Astrocyte (in vitro differentiated cells and primary cell): ENCODE measurements at places on chromosomes 16 and 17.

- peak overlapping the region; percentile 47 for H3K27ac ChIP-seq
- H3K4me1 ChIP-seq, result peaks cover 55% of the 10 kb centered on the region
- peaks cover 14% of the 10 kb centered on the region for H3K36me3 ChIP-seq
- H3K27me3 ChIP-seq, result no peaks in the 10 kb centered on the region
- no peak overlapping the region for H3K4me3 ChIP-seq
- DNase-seq, result peak; percentile 83
These were observed 13.3 kb downstream of the CAVIN1 start for GRCh38 chr17:42409523-42410318.

- H3K27me3 ChIP-seq, result no peaks in the 10 kb centered on the region
- no peaks in the 10 kb centered on the region for H3K36me3 ChIP-seq
- no peak for DNase-seq
- peaks cover 9% of the 10 kb centered on the region for H3K4me1 ChIP-seq
- H3K4me3 ChIP-seq, result no peak overlapping the region
- H3K27ac ChIP-seq, result no peak overlapping the region
These were observed 399.7 kb downstream of the CPPED1 start for GRCh38 chr16:12403746-12404658.

- no peak overlapping the region for H3K27ac ChIP-seq
- H3K27me3 ChIP-seq, result no peaks in the 10 kb centered on the region
- DNase-seq, result no peak
- no peaks in the 10 kb centered on the region for H3K36me3 ChIP-seq
- no peak overlapping the region for H3K4me3 ChIP-seq
- no peaks in the 10 kb centered on the region for H3K4me1 ChIP-seq
These were observed 12.5 kb downstream of the RGS11 start for GRCh38 chr16:263182-263774.

GRCh38 chr16:21628772-21629171, 23.6 kb downstream of the IGSF6 start:
- peaks cover 6% of the 10 kb centered on the region for H3K36me3 ChIP-seq
- H3K27me3 ChIP-seq, result no peaks in the 10 kb centered on the region
- H3K27ac ChIP-seq, result peak overlapping the region; percentile 74
- no peak overlapping the region for H3K4me3 ChIP-seq
- DNase-seq, result peak; percentile 20

GRCh38 chr17:80168371-80168770, 1.5 kb upstream of the CARD14 start:
- H3K4me1 ChIP-seq, result no peaks in the 10 kb centered on the region
- no peak for DNase-seq
- H3K4me3 ChIP-seq, result no peak overlapping the region
- H3K27ac ChIP-seq, result no peak overlapping the region
- H3K27me3 ChIP-seq, result peaks cover 7% of the 10 kb centered on the region
- no peaks in the 10 kb centered on the region for H3K36me3 ChIP-seq

DNA sequence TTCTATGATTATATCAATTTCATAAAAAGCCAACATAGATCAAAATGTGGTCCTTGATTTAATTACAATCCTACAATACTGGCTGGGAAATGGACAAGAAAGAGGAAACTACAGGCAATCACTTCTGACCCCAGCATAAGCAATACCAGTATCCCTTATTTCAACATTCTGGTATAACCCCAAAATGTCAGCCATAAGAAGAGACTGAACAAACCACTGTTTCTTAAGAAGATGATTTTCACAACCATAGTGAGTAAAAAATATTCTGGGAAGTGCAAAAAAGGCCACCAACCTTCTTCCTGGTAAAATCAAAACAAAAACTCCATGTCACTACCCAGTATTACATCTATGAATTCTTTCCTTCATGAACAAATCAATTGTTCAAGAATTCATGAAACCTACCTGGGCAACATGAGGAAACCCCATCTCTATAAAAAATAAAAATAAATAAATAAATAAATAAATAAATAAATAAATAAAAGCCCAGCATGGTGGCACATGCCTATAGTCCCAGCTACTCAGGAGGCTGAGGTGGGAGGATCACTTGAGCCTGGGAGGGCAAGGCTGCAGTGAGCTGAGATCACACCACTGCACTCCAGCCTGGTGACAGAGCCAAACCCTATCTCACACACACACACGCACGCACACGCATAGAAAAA, 7.5 kb downstream of the N4BP1 start:
- peaks cover 4% of the 10 kb centered on the region for H3K36me3 ChIP-seq
- peaks cover 16% of the 10 kb centered on the region for H3K4me1 ChIP-seq

DNA sequence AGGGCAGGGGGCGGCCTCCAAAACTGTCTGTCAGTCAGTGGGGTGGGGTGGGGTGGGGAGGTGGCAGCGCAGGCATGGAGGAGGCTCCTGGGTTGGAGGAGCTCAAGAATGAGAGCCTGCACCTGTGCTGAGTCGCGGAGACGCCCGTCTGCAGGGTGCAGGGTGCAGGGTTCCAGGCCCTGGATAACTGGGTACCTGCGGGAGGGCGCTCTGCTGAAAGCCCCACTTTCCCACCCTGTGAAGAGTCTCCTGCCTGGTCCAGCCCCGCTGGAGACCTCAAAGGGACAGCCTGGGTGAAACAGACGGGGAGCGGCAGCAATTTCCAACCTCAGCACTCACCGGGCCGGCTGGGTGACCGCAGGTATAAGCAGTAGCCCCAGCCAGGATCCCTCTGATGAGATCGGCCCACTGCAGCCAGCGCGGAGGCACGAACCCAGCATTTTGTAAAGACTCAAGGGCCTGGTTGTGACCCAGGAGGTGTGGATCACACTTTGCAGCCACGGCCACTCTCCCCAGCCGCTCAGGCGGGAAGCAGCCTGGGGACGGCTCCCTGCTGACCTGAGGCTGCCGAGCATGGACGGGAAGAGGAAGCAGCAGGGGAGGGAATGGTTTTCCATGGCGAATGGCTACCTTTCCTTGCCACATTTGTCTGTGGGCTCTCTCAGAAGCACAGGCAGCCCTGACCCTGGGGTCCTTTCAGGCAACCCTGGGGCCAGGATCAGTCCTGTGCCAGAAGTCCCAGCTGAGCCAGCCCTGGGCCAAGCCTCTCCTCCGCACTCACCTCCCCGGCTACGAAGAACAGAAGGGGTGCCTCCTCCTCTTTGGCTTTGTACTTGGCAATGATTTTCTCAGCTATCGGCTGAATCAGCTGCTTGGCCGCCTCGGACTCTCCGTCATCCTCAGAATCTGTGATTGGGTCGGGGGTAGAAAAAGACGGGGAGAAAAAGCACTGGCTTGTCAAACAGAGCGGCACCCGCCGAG, 21.0 kb downstream of the MRM3 start:
- no peak overlapping the region for H3K27ac ChIP-seq
- no peaks in the 10 kb centered on the region for H3K4me1 ChIP-seq
- H3K27me3 ChIP-seq, result no peaks in the 10 kb centered on the region
- peaks cover 9% of the 10 kb centered on the region for H3K36me3 ChIP-seq
- DNase-seq, result no peak

DNA sequence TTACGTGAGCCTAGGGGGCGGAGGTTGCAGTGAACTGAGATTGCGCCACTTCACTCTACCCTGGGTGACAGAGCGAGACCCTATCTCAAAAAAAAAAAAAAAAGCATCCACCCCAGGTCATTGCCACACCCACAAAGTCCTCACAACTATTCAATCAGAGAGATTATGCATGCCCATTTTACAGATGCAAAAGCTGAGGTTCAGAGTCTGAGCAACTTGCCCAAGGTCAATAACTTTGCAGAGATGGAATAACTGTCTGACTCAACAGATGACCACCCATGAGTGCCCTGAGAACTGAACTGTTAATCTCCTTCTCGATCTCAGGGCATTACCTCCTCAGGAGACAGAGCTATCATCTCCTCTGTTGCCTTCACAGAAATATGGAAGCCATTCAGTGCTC, 5.5 kb upstream of the TMEM114 start:
- H3K4me3 ChIP-seq, result no peak overlapping the region
- H3K4me1 ChIP-seq, result no peaks in the 10 kb centered on the region
- H3K27me3 ChIP-seq, result peaks cover 9% of the 10 kb centered on the region
- no peak overlapping the region for H3K27ac ChIP-seq

DNA sequence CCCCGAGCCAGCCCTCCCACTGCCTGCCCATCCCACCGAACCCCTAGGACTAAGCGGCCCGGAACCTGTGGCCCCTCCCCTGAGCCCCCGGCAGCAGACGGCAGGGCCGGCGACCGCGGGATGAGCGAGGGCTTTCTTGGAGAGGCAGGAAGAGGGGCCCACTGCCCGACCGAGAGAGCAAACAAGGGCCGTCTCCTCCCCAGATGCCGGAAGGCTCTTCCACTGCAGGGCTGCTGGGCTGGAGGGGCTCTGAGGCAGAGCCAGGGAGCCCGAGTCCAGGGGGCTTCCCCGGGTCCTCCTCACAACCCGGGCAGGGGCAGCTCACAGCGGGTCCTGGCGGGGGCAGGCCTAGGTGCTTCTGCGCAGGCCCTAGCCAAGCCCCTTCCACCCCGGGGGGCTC, 2.9 kb downstream of the PERCC1 start:
- H3K4me3 ChIP-seq, result no peak overlapping the region
- H3K27ac ChIP-seq, result no peak overlapping the region
- no peaks in the 10 kb centered on the region for H3K4me1 ChIP-seq
- no peaks in the 10 kb centered on the region for H3K27me3 ChIP-seq
- H3K36me3 ChIP-seq, result no peaks in the 10 kb centered on the region

- H3K4me1 ChIP-seq, result peaks cover 6% of the 10 kb centered on the region
- H3K27ac ChIP-seq, result no peak overlapping the region
- H3K4me3 ChIP-seq, result no peak overlapping the region
- DNase-seq, result no peak
These were observed 3.7 kb downstream of the NUBP2 start for GRCh38 chr16:1786242-1787055.

GRCh38 chr16:22732400-22732799, 81.6 kb upstream of the HS3ST2 start:
- no peak overlapping the region for H3K4me3 ChIP-seq
- no peaks in the 10 kb centered on the region for H3K36me3 ChIP-seq
- H3K4me1 ChIP-seq, result no peaks in the 10 kb centered on the region

- H3K36me3 ChIP-seq, result no peaks in the 10 kb centered on the region
- peaks cover 22% of the 10 kb centered on the region for H3K4me1 ChIP-seq
- H3K4me3 ChIP-seq, result no peak overlapping the region
- H3K27ac ChIP-seq, result no peak overlapping the region
- DNase-seq, result no peak
These were observed 791 bp upstream of the PLD6 start for GRCh38 chr17:17206913-17207335.

GRCh38 chr17:78315355-78316114, 44.3 kb downstream of the SOCS3 start:
- no peak overlapping the region for H3K4me3 ChIP-seq
- peaks cover 37% of the 10 kb centered on the region for H3K4me1 ChIP-seq
- peak; percentile 84 for DNase-seq
- H3K27me3 ChIP-seq, result no peaks in the 10 kb centered on the region
- H3K36me3 ChIP-seq, result no peaks in the 10 kb centered on the region
- H3K27ac ChIP-seq, result peak overlapping the region; percentile 90
